ENCODE measurements at places on chromosomes 1 and 21. TPM values are rescaled to one million over a fixed set of nuclear protein-coding genes. Genes with fewer than 3 reads are reported as not detected.

DNA sequence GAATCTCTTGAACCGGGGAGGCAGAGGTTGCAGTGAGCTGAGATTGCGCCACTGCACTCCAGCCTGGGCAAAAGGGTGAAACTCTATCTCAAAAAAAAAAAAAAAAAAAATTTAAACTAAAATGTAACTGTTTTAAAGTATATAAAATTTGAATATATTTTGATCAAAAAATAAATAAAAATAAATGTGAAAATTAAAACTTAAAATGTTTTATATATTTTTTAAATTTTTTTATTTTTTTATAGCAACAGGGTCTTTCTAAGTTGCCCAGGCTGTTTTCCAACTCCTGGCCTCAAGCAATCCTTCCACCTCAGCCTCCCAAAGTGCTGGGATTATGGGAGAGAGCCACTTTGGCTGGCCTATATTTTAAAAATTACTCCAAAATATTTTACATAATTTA is 15.2 kb upstream of the FAM76A start:
- no peak overlapping the region for H3K4me3 ChIP-seq
- H3K27me3 ChIP-seq = no peaks in the 10 kb centered on the region
- H3K27ac ChIP-seq = no peak overlapping the region
- no peaks in the 10 kb centered on the region for H3K4me1 ChIP-seq
- DNase-seq = no peak
- no peaks in the 10 kb centered on the region for H3K36me3 ChIP-seq

GRCh38 chr1:54741531-54741930 is 22.8 kb downstream of the PARS2 start:
- no peak overlapping the region for H3K27ac ChIP-seq
- no peak overlapping the region for H3K4me3 ChIP-seq
- no peaks in the 10 kb centered on the region for H3K4me1 ChIP-seq
- no peak for DNase-seq

GRCh38 chr21:43278359-43278758 is 109.6 kb downstream of the CRYAA start:
- no peak overlapping the region for H3K27ac ChIP-seq
- H3K27me3 ChIP-seq = peaks cover 28% of the 10 kb centered on the region
- H3K36me3 ChIP-seq = no peaks in the 10 kb centered on the region

GRCh38 chr1:110060034-110060661 is 10.3 kb downstream of the ALX3 start:
- no peak overlapping the region for H3K4me3 ChIP-seq
- H3K4me1 ChIP-seq = no peaks in the 10 kb centered on the region
- peak; percentile 76 for DNase-seq
- no peak overlapping the region for H3K27ac ChIP-seq
- no peaks in the 10 kb centered on the region for H3K27me3 ChIP-seq

GRCh38 chr1:78536427-78536826 is 45.7 kb downstream of the PTGFR start:
- no peak for DNase-seq
- H3K4me3 ChIP-seq = no peak overlapping the region
- H3K4me1 ChIP-seq = no peaks in the 10 kb centered on the region
- no peaks in the 10 kb centered on the region for H3K36me3 ChIP-seq

Gene EDARADD
- total RNA-seq = not detected

GRCh38 chr1:51839094-51839493 is 39.4 kb downstream of the NRDC start:
- no peak overlapping the region for H3K27ac ChIP-seq
- peaks cover 7% of the 10 kb centered on the region for H3K36me3 ChIP-seq
- H3K4me1 ChIP-seq = no peaks in the 10 kb centered on the region
- no peak for DNase-seq

GRCh38 chr1:30188329-30188728 is 535.1 kb downstream of the MATN1 start:
- no peak overlapping the region for H3K27ac ChIP-seq
- peaks cover 4% of the 10 kb centered on the region for H3K27me3 ChIP-seq
- no peaks in the 10 kb centered on the region for H3K36me3 ChIP-seq
- DNase-seq = no peak

- peaks cover 5% of the 10 kb centered on the region for H3K4me1 ChIP-seq
- H3K27me3 ChIP-seq = no peaks in the 10 kb centered on the region
- DNase-seq = no peak
- H3K36me3 ChIP-seq = no peaks in the 10 kb centered on the region
- H3K27ac ChIP-seq = no peak overlapping the region
Observed at GRCh38 chr1:168085401-168085872, 51.3 kb downstream of the GPR161 start.

Gene SIM2
- not detected for total RNA-seq

DNA sequence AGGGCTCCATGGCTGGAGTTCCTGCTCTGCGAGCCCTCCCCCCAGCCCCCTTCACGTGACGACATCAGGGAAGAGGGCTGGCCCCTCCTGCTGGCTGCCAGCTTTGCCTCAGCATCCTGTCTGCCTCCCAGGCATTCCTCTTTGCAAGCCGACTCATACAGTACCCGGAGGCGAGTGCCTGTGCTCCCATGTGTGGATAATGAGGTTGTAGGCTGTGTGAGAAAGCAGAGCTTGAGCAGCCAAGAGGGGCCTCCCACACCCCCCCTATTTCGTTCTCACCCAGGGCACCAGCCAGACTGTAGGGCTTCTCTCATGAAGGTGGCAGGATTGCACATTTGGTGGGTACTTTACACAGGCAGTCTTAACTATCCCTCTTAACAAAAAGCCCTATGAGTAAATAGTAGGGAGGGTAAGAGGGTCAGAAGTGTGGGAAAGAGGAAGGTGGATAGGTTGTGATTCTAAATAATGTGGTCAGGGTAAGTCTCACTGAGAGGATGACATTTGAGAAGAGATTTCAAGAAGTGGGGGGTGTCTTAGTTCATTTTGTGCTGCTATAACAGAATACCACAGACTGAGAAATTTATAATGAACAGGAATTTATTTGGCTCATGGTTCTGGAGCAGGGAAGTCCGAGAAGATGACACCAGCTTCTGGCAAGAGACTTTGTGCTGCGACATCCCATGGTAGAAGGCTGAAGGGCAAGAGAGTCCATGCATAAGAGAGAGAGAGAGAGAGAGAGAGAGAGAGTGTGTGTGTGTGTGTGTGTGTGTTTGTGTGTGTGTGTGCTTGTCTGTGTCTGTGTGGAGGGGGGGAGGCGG is 113.5 kb downstream of the OMA1 start:
- DNase-seq = no peak
- no peak overlapping the region for H3K4me3 ChIP-seq
- H3K4me1 ChIP-seq = peaks cover 9% of the 10 kb centered on the region
- H3K36me3 ChIP-seq = no peaks in the 10 kb centered on the region
- no peak overlapping the region for H3K27ac ChIP-seq

GRCh38 chr1:100879422-100879821 is 15.2 kb downstream of the EXTL2 start:
- H3K36me3 ChIP-seq = no peaks in the 10 kb centered on the region
- DNase-seq = no peak
- H3K4me3 ChIP-seq = no peak overlapping the region
- no peak overlapping the region for H3K27ac ChIP-seq
- H3K27me3 ChIP-seq = no peaks in the 10 kb centered on the region
- no peaks in the 10 kb centered on the region for H3K4me1 ChIP-seq

Gene SLAMF7
- 51.6 TPM for total RNA-seq

DNA sequence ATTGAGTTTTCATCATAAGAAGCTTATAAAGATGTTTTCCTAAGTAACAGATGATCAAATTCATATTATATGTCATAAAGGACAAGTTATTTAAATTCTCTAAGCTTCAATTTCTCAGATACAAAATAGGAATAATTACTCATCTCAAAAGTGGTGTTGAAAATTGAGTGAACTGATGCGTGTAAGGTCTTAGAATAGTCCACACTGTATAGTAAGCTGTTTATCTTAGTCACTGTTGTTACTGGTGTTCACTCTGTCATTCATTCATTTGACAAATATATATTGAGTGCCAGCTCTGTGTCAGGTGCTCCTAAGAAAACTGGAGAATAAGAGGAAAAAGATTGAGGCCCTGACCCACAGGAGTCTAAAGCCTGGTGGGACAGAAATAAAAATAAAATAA is 186.3 kb upstream of the BRINP3 start:
- no peak overlapping the region for H3K4me3 ChIP-seq
- no peaks in the 10 kb centered on the region for H3K27me3 ChIP-seq
- no peak overlapping the region for H3K27ac ChIP-seq
- no peaks in the 10 kb centered on the region for H3K4me1 ChIP-seq
- no peak for DNase-seq
- H3K36me3 ChIP-seq = no peaks in the 10 kb centered on the region

Gene GJA8
- total RNA-seq = not detected

- no peak overlapping the region for H3K4me3 ChIP-seq
- no peak overlapping the region for H3K27ac ChIP-seq
- H3K27me3 ChIP-seq = peaks cover 24% of the 10 kb centered on the region
- no peak for DNase-seq
- no peaks in the 10 kb centered on the region for H3K36me3 ChIP-seq
Observed at GRCh38 chr1:2623571-2624337, 9.1 kb downstream of the MMEL1 start.

DNA sequence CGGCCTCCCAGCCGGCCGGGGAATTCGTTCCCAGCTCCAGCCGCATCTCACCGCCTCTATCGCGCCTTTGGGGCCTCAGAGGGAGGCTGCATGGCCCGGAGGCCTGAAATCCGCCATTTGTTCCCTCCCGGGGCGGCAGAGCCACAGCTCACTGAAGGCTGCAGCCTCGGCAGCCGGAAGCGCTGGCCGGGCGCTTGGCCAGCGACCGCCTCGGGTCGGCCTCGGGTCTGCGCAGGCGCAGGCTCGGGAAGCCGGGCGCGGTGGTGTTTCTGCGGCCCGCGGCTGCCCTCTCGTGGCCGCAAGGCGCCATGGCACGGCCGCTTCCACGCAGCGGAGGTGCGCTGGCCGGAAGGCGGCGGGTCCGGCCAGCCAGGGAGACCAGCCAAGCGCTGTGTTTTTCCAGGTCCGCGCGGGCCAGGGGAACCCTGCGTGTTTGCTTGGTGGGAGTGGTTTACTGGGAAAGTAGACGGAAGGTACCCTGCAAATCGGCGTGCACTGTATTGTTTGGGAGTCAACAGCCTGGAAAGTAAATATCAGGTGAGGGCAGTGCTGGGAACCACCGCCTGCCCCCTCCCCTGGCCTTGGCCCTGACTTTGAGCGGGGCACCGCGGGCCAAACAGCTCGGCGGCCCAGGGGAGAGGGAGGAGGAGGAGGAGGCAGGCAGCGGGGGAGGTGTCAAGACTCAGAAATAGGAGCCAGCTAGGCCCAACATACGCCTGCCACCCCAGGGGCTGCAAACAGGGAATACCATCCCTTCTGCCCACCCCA is 52.7 kb upstream of the CD34 start:
- peak overlapping the region; percentile 86 for H3K4me3 ChIP-seq
- peaks cover 21% of the 10 kb centered on the region for H3K4me1 ChIP-seq
- DNase-seq = peak; percentile 87
- H3K27ac ChIP-seq = peak overlapping the region; percentile 27
- no peaks in the 10 kb centered on the region for H3K36me3 ChIP-seq

Gene KIF26B
- total RNA-seq = 0.62 TPM

Gene ITGB2
- total RNA-seq = 86.7 TPM

Gene FCAMR
- total RNA-seq = not detected

Gene SLFNL1
- total RNA-seq = 1.4 TPM

DNA sequence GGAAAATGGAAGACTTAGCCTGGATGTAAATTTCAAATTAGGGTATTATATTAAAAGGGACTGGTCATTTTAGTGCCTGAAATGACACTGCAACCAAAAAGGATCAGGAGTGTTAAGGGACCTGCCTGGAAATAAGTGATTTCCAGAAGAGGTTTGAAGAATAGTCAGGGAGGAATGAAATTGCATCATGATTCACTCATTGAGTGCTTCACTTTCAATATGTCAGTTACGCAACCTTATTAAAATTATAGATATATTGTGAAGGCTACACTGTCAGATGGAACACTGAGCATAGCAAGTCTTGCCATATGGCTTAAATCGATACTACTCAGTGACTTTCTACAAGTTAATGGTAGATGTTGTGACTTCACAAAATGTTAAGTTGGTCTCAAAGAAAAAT is 275.2 kb upstream of the DPYD start:
- no peaks in the 10 kb centered on the region for H3K4me1 ChIP-seq
- no peak for DNase-seq
- no peaks in the 10 kb centered on the region for H3K36me3 ChIP-seq
- H3K27me3 ChIP-seq = no peaks in the 10 kb centered on the region

Gene ATP1B1
- total RNA-seq = 1.7 TPM

- H3K27ac ChIP-seq = no peak overlapping the region
- no peak for DNase-seq
- no peaks in the 10 kb centered on the region for H3K4me1 ChIP-seq
- no peak overlapping the region for H3K4me3 ChIP-seq
- H3K27me3 ChIP-seq = no peaks in the 10 kb centered on the region
Observed at GRCh38 chr1:29974316-29974724, 738.0 kb downstream of the PTPRU start.

DNA sequence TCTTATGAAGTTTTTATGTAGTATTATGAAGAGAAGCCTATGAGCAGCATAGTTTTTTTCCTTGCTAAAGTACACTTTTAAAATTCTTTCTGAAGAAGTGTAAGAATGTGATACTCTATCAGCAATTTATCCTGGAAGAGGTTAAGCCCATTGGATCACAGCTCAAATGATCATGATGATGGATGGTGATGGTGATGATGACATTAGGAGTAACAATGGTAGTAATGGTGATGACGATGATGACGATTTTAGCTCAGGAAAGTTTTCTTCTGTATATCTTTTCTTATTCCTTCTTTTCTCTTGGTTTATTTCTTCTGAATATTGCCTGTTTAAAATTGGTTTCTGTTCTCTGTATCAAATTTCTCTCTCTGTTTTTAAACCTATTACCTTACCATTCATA is 262.9 kb upstream of the DUSP10 start:
- DNase-seq = no peak
- H3K36me3 ChIP-seq = no peaks in the 10 kb centered on the region
- H3K27me3 ChIP-seq = no peaks in the 10 kb centered on the region
- H3K4me1 ChIP-seq = peaks cover 4% of the 10 kb centered on the region
- no peak overlapping the region for H3K4me3 ChIP-seq

DNA sequence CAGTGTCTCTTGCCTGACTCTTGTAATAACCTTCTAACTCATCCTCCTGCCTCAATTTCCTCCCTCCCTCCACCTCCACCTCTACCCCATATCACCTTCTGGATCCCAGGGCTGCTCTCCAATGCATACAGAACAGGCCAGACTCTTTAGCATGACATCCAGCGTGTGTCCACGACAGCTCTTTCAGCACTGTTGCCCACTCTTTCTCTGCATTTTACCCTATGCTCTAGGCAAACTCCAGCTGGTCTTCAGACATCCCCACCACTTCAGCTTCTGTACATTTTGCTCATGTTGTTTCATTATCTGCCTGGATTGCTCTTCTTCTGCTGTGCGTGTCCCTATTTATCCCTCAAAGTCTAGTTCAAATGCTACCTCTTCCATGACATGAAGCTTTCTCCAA is 4.8 kb downstream of the INKA2 start:
- H3K4me3 ChIP-seq = no peak overlapping the region
- H3K27ac ChIP-seq = no peak overlapping the region
- H3K36me3 ChIP-seq = no peaks in the 10 kb centered on the region
- peaks cover 18% of the 10 kb centered on the region for H3K4me1 ChIP-seq
- no peak for DNase-seq
- no peaks in the 10 kb centered on the region for H3K27me3 ChIP-seq

Gene RNF186
- total RNA-seq = not detected

Measured in B cell (primary cell).